ENCODE measurements at places on chromosomes 11 and 22. TPM values are rescaled to one million over a fixed set of nuclear protein-coding genes. Genes with fewer than 3 reads are reported as not detected.

DNA sequence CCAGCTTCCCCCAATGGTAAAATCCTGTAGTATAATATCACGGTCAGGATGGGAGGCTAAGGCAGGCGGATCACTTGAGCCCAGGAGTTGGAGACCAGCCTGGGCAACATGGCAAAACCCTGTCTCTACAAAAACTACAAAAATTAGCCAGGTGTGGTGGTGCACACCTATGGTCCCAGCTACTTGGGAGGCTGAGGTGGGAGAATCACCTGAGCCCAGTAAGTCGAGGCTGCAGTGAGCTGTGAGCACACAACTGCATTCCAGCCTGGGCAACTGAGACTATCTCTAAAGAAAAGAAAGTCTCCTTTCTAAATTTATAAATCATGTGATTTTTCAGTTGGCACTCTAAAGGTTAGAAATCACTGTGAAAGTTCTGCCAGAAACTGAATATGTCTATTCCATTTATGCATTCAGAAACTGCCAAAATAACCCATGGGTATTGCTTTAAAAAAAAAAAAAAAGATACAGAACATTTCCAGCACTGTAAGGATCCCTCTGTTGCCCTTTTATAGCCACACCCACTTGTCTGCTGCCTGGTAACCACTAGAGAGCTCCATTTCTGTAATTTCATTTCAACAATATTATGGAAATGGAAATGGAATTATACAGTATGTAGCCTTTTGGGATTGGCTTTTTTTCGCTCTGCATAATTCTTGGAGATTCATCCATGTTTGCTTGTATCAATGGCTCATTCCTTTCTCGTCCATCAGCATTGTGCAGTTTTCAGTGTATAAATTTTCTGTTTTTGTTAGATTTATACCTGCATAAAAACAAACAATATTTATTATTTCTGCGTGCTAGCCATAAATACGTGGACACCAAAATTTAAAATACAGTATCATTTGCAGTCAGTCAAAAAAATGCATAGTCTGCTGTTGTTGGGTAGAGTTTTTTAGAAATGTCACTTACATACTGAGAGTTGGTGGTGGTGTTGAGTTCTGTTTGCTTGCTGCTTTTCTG is 9.4 kb downstream of the CDC45 start:
- DNase-seq = no peak

GRCh38 chr11:130514316-130514715 is 65.9 kb downstream of the ADAMTS15 start:
- DNase-seq = no peak

DNA sequence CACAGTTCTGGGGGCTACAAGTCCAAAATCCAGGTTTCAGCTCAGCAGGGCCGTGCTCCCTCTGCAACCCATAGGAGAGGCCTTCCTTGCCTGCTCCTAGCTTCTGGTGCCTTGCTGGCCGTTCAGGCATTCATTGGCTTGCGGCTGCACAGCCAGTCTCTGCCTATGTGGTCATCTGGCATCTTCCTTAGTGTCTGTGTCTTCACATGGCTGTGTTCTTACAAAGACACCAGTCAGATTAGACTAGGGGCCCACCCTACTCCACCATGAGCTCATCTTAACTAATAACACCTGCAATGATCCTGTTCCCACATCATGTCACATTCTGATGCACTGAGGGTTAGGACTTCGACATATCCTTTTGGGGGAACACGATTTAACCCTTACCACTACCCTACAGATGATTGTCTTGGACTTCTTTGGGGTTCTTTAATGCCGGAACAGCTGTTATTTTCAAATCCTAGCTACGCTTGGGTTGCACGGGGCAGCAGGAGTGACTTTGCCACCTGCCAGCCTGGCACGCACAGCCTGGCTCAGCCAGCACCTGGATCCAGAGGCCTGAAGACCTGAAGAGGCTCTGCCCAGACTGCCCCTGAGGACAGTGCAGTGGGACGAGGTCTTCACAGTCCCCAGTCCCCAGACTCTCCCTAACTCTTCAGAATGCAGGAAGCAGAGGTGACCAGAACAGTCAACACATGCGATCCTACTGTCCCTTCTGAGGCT is 7.7 kb upstream of the NEAT1 start:
- no peak for DNase-seq

- DNase-seq = peak; percentile 65
These were observed 140.8 kb downstream of the TBC1D22A start for GRCh38 chr22:46902998-46903916.

GRCh38 chr11:131518305-131518838 is 148.0 kb downstream of the NTM start:
- DNase-seq = no peak

GRCh38 chr11:58433638-58434203 is 5.8 kb upstream of the OR5B2 start:
- no peak for DNase-seq

DNA sequence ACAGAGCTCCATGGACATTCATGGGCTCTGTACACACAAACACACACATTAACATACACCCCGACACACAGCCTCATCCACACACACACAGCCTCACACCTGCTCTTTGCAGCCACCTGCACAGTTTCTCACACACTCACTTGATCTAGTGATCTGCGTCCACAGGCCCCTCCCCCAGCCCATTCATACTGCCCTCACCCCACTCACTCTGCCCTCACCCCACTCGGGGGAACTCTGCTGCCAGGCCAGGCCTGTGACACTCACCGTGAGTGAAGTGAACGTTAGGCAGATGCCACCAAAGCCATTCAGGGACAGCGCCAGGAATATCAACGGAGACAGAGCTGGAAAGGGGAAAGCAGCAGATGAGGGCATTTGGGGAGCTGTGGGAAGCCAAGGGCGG is 15.0 kb downstream of the SLC43A1 start:
- DNase-seq = peak; percentile 27

GRCh38 chr11:103682318-103683184 is 353.9 kb upstream of the DDI1 start:
- DNase-seq = peak; percentile 23

- DNase-seq = no peak
These were observed 63.4 kb upstream of the CARD18 start for GRCh38 chr11:105202844-105203548.

Gene TPBGL
- not detected for total RNA-seq

Gene FOLH1
- total RNA-seq = not detected

Gene IGSF22
- total RNA-seq = 0.76 TPM

Gene MMP8
- not detected for total RNA-seq

Gene C11orf86
- 0.26 TPM for total RNA-seq

Gene CSTF3
- 46.0 TPM for total RNA-seq

Gene TEX54
- not detected for total RNA-seq

Gene FAM83F
- 28.1 TPM for total RNA-seq

Gene MMP13
- total RNA-seq = not detected

Gene MIOX
- not detected for total RNA-seq

Gene RBMXL2
- total RNA-seq = not detected

Measured in H7 (cell line).